ENCODE measurements at places on chromosomes 6 and 20.

GRCh38 chr6:155177363-155177961, 86.4 kb upstream of the CLDN20 start:
- no peak for DNase-seq

- no peak for DNase-seq
Observed at GRCh38 chr6:99378636-99379035, 15.4 kb downstream of the COQ3 start.

DNA sequence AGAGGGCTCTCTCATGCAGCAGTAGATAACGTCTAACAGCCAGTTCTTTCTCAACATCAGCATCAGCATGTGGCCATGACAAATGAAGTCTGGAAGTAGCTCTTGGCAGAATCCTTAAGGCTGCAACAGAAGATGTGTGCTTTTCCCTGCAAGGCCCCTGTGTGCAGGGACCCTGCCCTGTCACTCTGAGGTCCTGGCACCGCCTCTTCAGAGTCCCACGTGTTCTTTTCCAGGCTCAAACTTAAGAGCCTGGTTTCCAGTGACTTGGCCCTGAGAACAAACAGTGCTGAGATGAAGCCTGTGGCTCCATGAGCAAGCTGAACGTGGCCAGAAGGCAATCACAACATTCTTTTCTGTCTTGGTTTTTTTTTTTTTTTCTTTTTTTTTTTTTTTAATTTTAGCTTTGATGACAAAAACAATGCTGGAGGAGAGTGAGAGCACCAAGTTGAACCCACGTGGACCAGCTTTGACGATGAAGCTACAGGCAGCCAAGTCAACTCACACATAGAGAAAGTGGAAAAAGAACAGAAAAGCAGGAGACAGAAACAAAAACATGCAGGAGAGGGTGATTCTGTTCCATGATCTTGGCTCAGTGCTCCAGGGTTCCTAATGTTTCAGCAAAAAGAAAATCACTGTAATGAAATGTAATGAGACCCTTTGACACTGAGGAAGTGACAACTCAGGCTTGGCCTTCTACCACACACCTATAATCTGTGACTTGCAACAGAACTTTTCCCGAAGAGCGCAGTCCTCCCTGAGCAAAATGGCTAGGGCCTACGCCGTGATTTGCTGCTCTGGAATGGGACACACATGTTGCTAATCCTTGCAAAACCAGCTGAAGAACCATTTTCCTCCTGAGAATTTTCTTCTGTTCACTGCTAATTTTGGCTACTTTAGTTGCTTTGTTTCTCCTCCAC, 86.1 kb downstream of the FOXC1 start:
- no peak for DNase-seq

GRCh38 chr20:10314198-10314597, 95.6 kb downstream of the SNAP25 start:
- peak; percentile 10 for DNase-seq

- no peak for DNase-seq
Observed at GRCh38 chr6:14573267-14573666, 455.7 kb downstream of the CD83 start.

- DNase-seq = no peak
Observed at GRCh38 chr20:14963262-14963663, 625.9 kb upstream of the FLRT3 start.

DNA sequence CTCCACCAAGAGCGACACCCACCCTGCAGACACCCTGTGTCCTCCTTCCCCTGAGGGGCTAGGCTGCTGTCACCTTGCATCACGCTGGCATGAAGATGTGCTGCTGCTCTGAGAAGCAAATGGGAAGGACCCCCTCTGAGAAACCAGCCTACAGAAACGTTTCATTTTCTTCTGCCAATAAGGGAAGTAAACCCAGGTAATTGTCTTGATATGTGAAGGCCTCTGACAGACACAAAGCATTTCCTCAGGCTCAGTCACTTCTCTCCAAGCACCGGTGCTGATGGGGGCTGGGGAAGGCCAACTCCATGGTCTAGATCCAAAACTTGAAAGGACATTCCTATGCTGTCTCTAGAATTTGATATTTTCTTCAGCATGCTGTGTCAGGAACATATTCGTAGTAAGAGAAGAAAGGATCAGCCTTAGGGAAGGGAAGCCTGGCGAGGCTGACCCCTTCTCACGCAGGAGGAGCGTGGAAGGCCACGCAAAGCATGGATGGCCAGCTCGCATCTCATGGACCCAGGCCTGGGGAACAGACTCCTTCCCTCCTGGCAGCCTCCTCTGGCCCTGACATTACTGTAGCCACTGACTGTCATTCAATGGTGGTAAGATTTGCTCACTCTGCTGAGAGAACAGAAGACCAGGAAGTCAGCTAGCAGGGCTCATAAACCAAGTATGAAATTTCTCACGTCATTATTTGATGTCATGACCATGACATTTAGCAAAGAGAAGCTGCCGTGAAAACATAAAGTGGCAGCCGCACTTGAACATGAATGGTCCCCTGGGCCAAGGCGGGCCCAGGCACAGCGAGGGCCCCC, 20.4 kb downstream of the ACSS1 start:
- no peak for DNase-seq

DNA sequence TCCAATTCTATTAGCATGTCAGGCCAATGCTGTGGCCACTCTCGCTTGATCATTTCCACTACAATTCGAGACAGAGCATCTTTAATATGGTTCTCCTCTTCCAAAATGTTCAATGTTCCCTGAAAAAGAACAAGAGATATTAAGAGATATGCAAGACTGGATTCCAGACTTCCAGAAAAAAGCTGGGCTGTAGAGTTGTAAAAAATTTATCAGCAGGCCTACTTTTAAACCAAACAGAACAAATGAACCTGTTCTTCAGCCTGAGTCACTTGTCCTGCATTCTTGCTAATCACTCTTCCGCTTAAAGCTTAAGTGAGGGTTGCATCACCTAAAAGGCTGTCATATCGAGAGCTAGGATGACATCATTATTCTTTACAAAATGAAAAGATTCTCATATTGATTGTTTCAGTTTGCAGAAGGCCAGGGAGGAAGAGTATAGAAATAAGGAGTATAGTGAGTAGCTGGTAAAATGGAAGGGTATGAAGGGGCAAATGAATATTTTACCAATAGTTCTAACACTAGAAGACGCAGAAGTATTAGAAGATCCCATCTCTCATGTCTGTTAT, 4.9 kb downstream of the XPO5 start:
- DNase-seq = no peak

DNA sequence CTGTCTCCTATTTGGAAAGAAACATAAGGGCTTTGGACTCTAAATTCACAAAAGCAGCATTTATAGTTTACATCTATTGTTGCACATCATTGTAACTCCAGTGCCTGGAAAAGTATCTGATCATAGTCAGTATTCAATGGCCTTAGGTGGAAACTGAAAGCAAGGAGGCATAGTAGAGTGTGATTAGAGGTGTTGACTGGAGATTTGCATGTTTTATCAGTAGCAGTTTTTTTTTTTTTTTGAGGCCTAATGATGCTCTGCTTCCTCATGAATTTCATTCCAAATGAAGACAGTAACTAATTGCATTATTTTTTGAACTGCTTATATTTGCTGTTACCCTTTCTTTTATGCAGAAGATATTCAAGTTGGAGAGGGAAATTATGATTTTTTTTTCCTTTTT, 213.2 kb upstream of the FLRT3 start:
- no peak for DNase-seq

GRCh38 chr20:35866418-35867202, 87.7 kb downstream of the SCAND1 start:
- DNase-seq = peak; percentile 91

- DNase-seq = no peak
Observed at GRCh38 chr6:98578016-98578415, 256.4 kb upstream of the POU3F2 start.

DNA sequence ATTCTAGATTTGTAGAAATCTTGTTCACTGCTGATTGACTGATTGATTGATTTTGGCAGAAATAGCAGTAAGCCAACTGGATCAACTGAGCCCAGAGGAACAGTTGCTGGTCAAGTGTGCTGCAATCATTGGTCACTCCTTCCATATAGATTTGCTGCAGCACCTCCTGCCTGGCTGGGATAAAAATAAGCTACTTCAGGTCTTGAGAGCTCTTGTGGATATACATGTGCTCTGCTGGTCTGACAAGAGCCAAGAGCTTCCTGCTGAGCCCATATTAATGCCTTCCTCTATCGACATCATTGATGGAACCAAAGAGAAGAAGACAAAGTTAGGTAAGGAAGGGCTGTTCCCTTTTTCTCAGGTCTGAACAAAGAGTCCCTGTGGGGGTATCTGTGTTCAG, 31.2 kb downstream of the TREML1 start:
- no peak for DNase-seq

Data from AG04449 (cell line).